NCI-H187 treated with DMSO at 0.1 percent for 48 hours (cell line): ENCODE measurements at places on chromosomes 7 and 10.

DNA sequence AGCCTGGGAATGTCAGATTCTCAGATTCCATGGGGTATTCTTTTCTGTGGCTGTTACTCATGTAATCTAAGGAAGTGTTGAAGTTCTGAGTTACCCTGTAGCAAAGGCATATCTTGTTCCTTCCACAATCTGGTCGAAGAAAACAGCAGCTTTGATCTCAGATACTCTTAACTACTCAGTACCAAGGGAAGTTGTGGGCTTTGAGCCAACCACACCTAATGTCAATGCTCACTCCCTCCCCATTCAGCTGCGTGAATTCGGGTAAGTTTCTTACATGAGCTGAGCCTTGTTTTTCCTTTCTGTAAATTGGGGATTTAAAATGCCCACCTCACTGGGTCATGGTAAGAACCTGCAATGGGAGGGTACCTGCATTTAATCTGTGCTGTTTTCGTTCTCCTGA is 52.5 kb downstream of the PTPRN2 start:
- no peak for DNase-seq

- DNase-seq, result no peak
These were observed 16.2 kb downstream of the ARHGAP21 start for GRCh38 chr10:24707445-24707844.

- no peak for DNase-seq
These were observed 71.2 kb downstream of the ADCY1 start for GRCh38 chr7:45645141-45645969.

DNA sequence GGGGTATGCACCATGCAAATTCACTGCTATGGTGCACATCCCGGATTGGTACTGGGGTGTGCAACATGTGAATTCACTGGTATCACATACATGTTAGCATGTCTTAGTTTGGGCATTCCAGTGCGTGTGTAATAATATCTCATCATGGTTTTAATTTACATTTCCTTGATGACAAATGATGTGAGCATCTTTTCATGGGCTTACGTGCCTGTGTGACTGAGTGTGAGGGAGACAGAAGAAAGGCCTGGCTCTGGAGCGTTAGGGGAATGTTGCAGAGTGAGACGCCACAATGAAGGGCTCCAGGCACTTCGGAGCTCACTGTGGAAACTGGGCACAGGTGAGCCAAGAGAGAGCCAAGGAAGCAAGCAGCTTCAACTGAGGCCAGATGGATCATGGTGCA is 162.6 kb downstream of the UBE2H start:
- no peak for DNase-seq

- no peak for DNase-seq
These were observed 354.6 kb downstream of the LRRTM3 start for GRCh38 chr10:67280405-67280804.

DNA sequence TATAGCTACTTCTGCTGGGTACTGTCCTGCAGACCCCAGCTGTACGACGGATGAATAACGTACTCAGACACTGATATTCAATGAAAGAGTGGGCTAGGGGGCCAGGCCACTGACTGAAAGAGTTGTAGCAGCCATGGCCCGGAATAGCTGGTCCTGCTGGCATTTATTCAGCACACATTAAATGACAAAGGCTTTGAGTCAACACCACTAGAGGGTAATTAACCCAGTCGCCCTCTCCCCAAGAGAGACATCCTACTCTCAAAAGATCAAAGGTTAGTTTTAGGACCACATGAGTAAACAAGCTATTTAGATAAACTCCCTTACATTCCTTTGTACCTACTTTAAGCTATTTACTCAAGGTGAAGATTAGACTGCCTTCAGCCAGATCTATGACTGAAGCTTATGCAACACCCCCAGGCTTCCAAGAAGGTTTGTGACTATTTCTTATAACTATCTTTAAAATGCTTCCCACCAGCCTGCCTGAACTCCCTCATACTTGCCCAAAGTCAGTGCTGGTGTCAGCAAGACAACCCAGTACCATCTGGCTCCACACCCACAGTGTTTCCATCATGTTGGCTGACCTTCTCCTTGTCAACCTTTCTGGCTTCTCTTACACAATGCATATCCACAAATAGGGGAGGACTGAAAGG is 629.1 kb downstream of the SORCS1 start:
- DNase-seq, result no peak

DNA sequence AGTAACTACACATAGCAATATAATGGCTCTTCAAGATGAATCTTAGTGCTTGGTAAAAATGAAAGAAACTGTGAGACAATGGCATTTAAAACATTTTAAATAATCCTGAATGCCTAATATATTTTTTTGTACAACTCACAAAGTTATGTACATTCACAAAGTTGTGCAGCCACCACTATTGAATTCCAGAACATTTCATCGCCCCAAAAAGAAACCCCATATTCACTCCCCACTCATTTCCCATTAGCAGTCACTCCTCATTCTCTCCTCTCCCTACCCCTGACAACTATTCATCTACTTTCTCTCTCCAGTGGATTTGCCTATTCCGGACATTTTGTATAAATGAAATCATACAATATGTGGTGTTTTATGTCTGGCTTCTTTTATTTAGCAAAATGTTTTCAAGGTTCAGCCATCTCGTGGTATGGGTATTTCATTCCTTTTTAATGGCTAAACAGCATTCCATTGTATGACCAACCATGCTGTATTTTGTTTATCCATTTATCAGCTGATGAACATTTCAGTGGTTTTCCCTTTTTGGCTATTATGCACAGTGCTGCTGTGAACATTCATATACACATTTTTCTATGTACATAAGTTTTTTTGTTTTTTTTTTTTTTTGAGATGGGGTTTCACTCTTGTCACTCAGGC is 34.7 kb downstream of the ENTPD7 start:
- DNase-seq, result no peak

DNA sequence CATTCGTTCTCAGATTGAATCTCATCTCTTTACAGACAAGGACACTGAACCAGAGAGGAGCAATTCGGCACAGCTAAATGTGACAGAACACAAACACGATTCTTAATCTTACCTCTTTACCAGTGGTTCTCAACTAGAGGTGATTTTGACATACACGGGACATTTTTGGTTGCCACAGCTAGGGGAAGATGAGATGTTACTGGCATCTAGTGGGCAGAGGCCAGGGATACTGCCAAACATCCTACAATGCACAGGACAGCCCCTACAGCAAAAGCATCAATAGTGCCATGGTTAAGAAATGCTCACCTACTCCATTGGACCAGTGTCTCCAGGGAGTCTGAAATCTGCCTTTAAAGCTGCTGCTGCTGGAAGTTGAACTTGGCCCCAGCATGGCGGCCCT is 27.3 kb downstream of the PDE1C start:
- DNase-seq, result no peak

- DNase-seq, result no peak
These were observed 180.0 kb upstream of the INHBA start for GRCh38 chr7:41882745-41883420.

GRCh38 chr7:149883452-149883861 is 9.7 kb downstream of the ATP6V0E2 start:
- no peak for DNase-seq

DNA sequence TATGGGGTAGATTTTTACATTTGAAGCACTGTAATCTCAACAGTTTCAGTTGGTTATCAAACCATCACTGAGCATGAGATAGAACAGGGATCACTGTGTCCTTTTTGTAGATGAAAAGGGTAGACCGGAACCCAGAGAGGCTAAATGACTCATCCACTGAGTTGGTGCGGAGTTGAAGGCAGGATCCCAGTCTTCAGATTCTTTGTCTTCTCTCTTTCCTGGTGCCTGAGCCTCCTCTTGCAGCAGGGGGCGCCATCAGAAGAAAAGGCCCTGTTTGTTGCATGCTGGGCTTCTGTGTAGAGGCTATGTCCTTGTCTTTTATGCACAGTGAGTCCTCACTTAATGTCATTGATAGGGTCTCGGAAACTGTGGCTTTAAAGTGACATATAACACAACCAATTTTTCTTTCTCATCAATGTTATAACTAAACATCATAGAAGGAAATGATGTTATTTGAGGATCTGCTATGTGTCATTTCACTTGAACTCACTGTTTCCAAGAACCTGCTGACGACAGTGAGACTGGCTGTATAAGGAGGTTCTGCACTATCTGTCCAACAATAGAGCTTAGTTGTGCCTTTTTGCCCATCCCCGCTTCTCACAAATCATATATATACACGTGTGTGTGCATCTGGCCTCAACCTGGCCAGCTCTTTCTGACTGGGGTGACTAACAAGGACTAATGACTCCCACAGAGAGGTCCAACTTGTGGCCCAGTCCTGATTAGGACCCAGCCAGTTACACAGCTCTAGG is 14.3 kb downstream of the ZNF282 start:
- no peak for DNase-seq

DNA sequence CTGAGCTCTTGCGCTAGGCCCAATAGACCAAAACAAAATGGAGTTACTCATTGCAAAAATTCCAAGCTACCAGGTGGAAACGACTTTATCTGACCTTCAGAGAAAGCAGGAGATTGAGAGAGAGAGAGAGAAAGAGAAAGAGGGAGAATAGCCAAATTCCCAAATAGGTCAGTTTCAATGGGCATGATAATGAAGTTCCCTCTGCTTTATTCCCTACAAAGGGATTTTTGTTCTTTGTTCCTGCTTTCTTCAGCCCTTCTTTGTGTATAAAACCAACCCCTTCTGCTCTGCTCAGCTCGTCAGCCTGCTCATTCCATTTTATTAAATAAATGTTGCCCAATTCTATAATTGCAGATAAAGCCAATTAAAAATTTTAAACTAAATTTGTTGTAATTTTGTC is 45.0 kb upstream of the GPR37 start:
- DNase-seq, result no peak

- DNase-seq, result no peak
These were observed 172.9 kb downstream of the WDR37 start for GRCh38 chr10:1229116-1229515.

DNA sequence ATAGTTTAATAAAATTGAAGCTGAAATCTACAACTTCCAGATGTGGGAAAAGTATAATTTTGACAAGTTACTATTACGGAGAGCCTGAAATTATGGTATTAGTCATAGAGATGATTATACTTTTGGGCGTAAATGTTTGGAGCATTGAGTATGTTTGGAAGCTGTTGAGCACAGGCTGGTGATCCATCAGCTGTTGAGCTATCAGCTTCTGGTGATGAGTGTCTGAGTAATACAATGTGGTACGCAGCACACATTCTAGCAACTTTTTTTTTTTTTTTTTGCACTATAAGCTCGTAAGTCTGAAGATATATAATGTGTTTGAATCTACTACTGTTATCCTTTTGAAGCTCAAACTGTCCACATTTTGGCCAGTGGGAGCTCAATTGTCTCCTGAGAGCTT is 123.4 kb downstream of the ATE1 start:
- DNase-seq, result no peak

- no peak for DNase-seq
These were observed 53.7 kb upstream of the SHH start for GRCh38 chr7:155865830-155866525.

DNA sequence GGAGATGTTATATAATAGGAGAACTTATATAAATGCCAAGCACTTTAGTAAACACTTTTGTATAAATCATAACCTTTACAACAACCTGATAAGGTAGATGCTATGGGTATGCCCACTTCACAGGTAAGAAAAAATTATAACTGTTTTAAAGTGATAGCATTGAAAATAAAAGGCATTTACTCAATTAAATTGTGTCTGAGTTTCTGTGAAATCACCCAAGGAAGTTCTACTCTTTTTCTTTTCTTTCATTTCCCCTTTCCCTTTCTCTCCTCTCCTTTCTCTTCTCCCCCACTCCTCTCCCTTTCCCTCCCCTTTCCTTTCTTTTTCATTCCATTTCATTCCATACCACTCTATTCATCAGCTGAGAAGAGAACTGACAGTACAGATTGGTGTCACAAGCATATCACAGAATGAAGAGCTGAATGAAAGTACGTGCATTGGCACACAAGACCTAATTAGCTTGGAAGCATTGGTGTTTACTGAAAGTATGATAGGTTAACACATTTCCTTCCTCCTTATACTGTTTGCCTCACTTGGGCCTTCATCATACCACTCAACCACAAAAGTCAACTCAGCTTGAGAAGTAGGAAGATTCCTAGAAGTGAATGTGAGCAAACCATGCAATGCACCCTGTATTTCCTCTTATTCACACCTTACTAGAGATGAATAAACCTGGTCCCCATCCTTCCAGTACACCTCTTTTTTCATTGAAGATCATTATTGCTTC is 117.9 kb upstream of the AGR3 start:
- DNase-seq, result no peak

GRCh38 chr7:128708824-128709223 is 30.3 kb upstream of the CALU start:
- no peak for DNase-seq

- DNase-seq, result no peak
These were observed 154.6 kb downstream of the EBF3 start for GRCh38 chr10:129809431-129809830.

- DNase-seq, result no peak
These were observed 366.3 kb downstream of the ABCA13 start for GRCh38 chr7:48537561-48537960.

GRCh38 chr10:29533046-29533445 is 101.7 kb downstream of the SVIL start:
- DNase-seq, result no peak
